Vagina (tissue), 2 donors: ENCODE measurements at places on chromosomes 2 and 18. TPM values are rescaled to one million over a fixed set of nuclear protein-coding genes. Genes with fewer than 3 reads are reported as not detected.

NOL4 gene
- not detected for total RNA-seq

VWA3B gene
- total RNA-seq: not detected

TFCP2L1 gene
- 32.7 TPM for total RNA-seq

GKN1 gene
- not detected for total RNA-seq

RAB6C gene
- not detected for total RNA-seq

EHBP1 gene
- total RNA-seq: 97.7 TPM

PROC gene
- total RNA-seq: not detected

SH3RF3 gene
- 10.8 TPM for total RNA-seq

UGT1A9 gene
- total RNA-seq: not detected

UGT1A3 gene
- total RNA-seq: not detected

INPP1 gene
- 20.4 TPM for total RNA-seq

MTX2 gene
- total RNA-seq: 39.3 TPM

UGT1A10 gene
- not detected for total RNA-seq

DNA sequence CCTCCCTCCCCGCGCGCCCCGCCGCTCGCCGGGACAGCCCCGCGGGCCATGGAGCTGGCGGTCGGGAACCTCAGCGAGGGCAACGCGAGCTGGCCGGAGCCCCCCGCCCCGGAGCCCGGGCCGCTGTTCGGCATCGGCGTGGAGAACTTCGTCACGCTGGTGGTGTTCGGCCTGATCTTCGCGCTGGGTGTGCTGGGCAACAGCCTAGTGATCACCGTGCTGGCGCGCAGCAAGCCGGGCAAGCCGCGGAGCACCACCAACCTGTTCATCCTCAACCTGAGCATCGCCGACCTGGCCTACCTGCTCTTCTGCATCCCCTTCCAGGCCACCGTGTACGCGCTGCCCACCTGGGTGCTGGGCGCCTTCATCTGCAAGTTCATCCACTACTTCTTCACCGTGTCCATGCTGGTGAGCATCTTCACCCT is 865 bp downstream of the GALR1 start:
- H3K36me3 ChIP-seq: no peaks in the 10 kb centered on the region
- peaks cover 26% of the 10 kb centered on the region for H3K4me1 ChIP-seq
- peaks cover 6% of the 10 kb centered on the region for H3K27me3 ChIP-seq
- H3K27ac ChIP-seq: no peak overlapping the region

GRCh38 chr2:141226560-141226959 is 904.3 kb downstream of the LRP1B start:
- DNase-seq: no peak
- H3K4me1 ChIP-seq: no peaks in the 10 kb centered on the region
- H3K27ac ChIP-seq: no peak overlapping the region
- no peak overlapping the region for H3K4me3 ChIP-seq
- H3K27me3 ChIP-seq: no peaks in the 10 kb centered on the region
- H3K36me3 ChIP-seq: no peaks in the 10 kb centered on the region

GRCh38 chr2:20650393-20650876 is 463 bp downstream of the HS1BP3 start:
- peak overlapping the region; percentile 96 for H3K27ac ChIP-seq
- DNase-seq: no peak
- peaks cover 41% of the 10 kb centered on the region for H3K4me1 ChIP-seq
- H3K4me3 ChIP-seq: peak overlapping the region; percentile 72
- no peaks in the 10 kb centered on the region for H3K27me3 ChIP-seq

DNA sequence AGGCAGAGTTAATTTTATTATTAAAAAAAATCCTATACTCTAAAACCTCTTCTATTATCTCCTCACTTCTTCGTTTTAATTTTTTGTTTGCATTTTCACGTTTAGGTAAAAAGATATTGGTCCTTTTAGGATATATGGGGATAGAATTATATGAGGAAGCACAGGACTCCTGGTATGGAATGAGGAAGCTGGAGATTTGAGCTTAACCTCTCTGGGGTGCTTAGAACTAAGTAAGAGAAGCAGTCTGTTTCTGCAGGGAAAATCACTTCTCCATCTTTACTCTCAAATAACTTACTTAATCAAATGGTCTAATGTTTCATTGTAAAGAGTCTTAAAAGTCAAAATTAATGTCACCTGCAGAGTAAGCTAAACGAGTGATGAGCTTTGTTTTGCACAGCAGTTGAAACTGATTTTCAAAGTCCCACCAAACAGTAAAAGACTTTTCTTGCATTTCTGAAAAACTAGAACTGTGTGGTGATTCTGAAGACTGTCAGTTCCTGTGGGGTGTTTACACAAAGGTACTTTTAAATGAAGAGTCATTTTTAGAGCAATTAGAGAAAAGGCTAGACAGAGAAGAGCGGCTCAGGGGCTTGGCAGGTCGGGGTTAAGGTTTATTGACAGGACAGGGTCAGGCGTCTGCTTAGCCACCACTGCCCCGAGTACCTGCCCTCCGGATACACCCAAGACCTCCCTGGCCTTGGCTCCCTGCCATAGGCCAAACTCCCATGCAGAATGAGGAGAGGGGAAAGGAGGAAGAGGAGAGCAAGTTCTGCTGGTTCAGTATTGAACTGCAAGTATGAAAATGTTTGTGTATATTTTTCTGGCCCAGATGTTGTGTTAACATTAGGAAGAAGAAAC is 21.6 kb downstream of the METAP1D start:
- no peaks in the 10 kb centered on the region for H3K27me3 ChIP-seq
- no peak overlapping the region for H3K27ac ChIP-seq
- no peak for DNase-seq
- no peak overlapping the region for H3K4me3 ChIP-seq
- no peaks in the 10 kb centered on the region for H3K4me1 ChIP-seq
- no peaks in the 10 kb centered on the region for H3K36me3 ChIP-seq

GRCh38 chr2:9206991-9207640 is 504 bp downstream of the ASAP2 start:
- peaks cover 45% of the 10 kb centered on the region for H3K4me1 ChIP-seq
- H3K36me3 ChIP-seq: no peaks in the 10 kb centered on the region
- H3K27ac ChIP-seq: peak overlapping the region; percentile 68
- peak overlapping the region; percentile 88 for H3K4me3 ChIP-seq

DNA sequence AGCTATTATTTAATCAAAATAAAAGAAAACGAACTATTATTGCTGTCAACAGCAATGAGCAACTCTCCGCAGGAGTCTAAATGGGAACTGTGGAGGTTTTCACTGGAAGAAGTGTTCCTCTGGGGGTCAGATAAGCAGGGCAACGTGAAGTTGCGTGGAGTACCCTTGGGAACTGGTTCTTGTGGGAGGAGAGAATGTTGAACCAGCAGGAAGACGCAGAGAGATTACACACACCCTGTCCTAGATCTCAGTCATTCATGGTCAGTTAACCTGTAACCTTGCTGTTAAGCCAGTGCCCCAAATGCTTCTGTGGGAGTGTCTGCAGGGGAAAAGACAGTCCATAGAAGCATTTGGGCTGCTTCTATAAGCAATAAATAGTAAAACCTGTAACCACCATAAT is 20.4 kb upstream of the CABLES1 start:
- no peak overlapping the region for H3K4me3 ChIP-seq
- H3K27me3 ChIP-seq: no peaks in the 10 kb centered on the region
- H3K4me1 ChIP-seq: peaks cover 18% of the 10 kb centered on the region
- H3K36me3 ChIP-seq: no peaks in the 10 kb centered on the region

DNA sequence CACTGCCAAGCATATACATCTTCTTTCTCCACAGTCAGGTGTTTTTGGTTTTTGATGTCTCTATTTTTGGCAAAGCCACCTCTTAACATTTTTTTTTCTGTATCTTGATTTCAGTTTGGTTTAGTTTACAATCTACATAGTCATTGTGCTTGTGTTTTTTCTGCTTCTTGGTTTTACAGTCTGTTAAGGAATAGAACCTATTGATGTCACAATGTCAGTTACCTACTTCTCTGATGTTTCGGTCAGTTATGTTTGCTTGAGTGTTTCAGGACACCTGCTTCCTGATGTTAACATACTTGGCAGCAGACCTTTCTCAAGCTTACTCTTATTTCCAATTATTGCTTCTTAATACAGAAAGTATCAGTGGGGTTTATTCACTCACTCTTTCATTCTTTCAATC is 253.3 kb downstream of the SPAG16 start:
- no peaks in the 10 kb centered on the region for H3K4me1 ChIP-seq
- no peak overlapping the region for H3K27ac ChIP-seq
- no peak for DNase-seq
- H3K36me3 ChIP-seq: no peaks in the 10 kb centered on the region
- no peak overlapping the region for H3K4me3 ChIP-seq
- H3K27me3 ChIP-seq: no peaks in the 10 kb centered on the region

- no peak for DNase-seq
- H3K36me3 ChIP-seq: no peaks in the 10 kb centered on the region
- no peak overlapping the region for H3K4me3 ChIP-seq
- H3K27ac ChIP-seq: no peak overlapping the region
These were observed 73.6 kb upstream of the IGFBP5 start for GRCh38 chr2:216768908-216769411.

DNA sequence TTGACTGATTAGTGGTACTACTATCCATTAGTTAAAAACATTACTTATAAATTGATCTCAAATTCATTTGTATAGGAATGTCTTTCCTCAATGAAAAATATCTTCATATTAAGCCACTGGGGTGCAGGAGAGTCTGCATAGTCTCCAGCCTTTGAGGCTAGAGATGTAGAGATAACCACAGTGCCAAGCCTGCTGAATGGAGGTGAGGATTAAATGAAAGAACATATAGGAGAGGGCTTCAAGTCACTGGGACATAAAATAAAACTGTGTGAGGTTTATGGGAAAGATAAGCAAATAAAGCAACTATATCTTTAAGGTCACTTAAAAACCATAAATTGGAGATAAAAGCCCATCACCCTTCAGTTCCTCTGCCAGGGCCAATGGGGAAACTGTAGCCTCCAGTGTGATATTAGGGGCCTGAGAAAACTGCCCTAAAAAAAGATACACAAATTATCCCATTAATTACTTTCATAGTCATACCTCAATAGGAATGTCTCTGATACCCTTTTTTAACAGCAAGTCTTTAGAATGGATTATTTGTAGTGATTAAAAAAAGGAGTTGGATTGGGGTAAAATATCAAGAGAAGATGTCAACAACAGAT is 27.6 kb downstream of the GALNT3 start:
- no peak overlapping the region for H3K27ac ChIP-seq
- DNase-seq: no peak
- H3K4me1 ChIP-seq: no peaks in the 10 kb centered on the region
- no peaks in the 10 kb centered on the region for H3K36me3 ChIP-seq
- H3K4me3 ChIP-seq: no peak overlapping the region
- H3K27me3 ChIP-seq: no peaks in the 10 kb centered on the region

DNA sequence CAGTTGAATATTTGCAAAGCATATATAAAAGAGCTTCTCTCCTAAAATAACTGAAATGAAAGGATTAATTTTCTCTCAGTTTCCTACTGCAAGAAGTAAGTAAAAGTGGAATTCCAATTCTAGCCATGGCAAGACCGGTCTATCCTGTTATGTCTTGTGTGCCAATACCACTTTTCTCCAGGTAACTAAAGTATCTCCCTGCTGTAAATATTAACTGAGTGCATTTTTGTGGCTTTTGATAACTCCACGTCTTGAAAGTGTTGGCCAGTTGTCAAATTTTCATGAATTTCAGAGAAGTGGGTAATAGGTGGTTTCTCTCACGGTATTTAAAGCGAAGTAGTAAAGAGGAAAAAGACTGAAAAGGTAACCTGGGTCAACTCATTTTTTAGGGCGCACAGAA is 225.9 kb downstream of the NEDD4L start:
- H3K27me3 ChIP-seq: no peaks in the 10 kb centered on the region
- DNase-seq: no peak
- H3K27ac ChIP-seq: no peak overlapping the region
- H3K4me3 ChIP-seq: no peak overlapping the region
- no peaks in the 10 kb centered on the region for H3K36me3 ChIP-seq

- H3K36me3 ChIP-seq: no peaks in the 10 kb centered on the region
- H3K4me1 ChIP-seq: peaks cover 10% of the 10 kb centered on the region
- DNase-seq: no peak
- no peaks in the 10 kb centered on the region for H3K27me3 ChIP-seq
- H3K4me3 ChIP-seq: no peak overlapping the region
These were observed 154.9 kb downstream of the CSRNP3 start for GRCh38 chr2:165624470-165624800.

DNA sequence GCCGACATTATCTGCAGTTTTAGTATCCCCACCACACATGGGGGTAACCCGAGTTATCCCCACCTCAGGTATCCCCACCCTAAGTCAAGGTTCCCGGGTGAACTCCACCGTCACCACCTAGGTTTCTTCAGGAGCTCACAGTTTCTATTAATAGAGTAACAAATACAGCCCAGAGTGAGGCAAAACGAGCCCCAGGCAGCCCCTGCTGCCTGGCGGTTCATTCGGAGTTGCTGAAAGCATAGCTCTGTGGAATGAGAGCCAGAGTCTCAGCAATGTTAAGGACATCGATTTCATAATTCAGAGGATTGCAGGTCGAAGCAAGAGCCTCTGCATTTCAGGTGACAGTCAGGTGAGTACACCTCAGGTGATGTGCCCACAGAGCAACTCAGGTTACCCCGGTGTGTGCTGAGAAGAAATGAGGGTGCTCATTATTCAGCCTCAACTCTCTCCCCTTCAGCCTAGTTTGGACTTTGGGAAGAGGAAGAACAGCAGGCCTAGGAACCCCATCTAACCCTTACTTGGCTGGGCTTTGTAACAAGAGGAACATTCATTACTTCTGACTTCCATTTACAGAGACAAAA is 10.7 kb downstream of the SATB2 start:
- H3K27ac ChIP-seq: no peak overlapping the region
- H3K4me3 ChIP-seq: no peak overlapping the region
- no peak for DNase-seq

DNA sequence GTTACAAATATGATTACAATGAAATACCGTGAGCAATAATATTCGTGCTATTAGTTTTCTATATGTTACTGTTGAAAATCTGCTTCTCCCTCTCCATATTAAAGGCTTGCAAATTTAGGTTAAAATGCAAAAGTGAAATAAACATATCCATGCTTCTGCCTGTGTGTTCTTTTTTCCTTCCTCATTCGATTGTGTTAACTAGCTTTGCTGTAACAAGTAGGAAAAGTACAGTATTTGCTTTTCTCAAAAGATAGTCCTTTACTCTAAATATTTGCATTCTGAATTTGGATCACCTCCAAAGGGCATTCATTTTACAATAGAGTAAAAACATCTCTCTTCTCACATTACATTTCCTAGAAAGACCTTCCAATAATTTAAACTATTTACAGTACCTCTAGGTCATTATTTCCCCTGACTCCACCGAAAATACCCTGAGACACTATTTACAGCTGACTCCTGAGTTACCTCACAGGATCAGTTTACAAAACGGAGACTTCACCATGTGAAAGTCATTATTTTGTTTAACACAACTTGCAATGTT is 835.0 kb upstream of the FANCL start:
- H3K27me3 ChIP-seq: no peaks in the 10 kb centered on the region
- H3K4me1 ChIP-seq: no peaks in the 10 kb centered on the region
- H3K27ac ChIP-seq: no peak overlapping the region
- no peaks in the 10 kb centered on the region for H3K36me3 ChIP-seq

DNA sequence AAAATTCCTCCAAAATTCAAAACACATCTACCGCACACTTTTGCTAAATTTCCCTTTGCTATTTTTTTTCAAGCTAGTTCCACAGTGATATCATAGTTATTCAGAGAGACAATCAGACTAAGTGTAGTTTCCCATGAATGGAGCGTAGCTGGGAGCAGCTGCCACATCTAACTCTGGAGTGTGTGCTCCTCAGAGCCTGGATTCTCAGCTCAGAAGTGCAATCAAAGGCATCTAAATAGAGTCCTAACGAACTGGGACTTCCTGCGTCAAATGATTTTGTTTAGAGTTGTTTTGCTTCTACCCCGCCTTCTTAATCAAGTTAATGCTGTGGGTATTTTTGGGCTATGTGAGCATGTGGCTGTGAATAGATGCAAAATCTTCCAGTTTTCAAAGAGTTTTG is 160.3 kb downstream of the TMEM18 start:
- no peaks in the 10 kb centered on the region for H3K4me1 ChIP-seq
- no peak overlapping the region for H3K4me3 ChIP-seq
- no peaks in the 10 kb centered on the region for H3K36me3 ChIP-seq
- no peak for DNase-seq
